BJ (cell line): ENCODE measurements at places on chromosomes 4 and X. TPM values are rescaled to one million over a fixed set of nuclear protein-coding genes. Genes with fewer than 3 reads are reported as not detected.

The BEX1 gene
- polyA plus RNA-seq = 23.9 and 38.6 TPM in 2 replicates

The CITED1 gene
- not detected in 2 replicates for polyA plus RNA-seq

The EOLA2 gene
- polyA plus RNA-seq = 35.8 and 36.8 TPM in 2 replicates

The INPP4B gene
- 18.1 and 29.5 TPM in 2 replicates for polyA plus RNA-seq

The NWD2 gene
- not detected in 2 replicates for polyA plus RNA-seq

The RBM47 gene
- polyA plus RNA-seq = 0.42 and 0.52 TPM in 2 replicates

The ATP2B3 gene
- 0.02 TPM in 1 of 2 replicates, not detected in the other for polyA plus RNA-seq

The SOX3 gene
- polyA plus RNA-seq = not detected in 2 replicates
